ENCODE measurements at places on chromosomes 7 and 10.
A peak's percentile ranks its signal among the peaks of the same experiment; 100 is the strongest.

- no peak for DNase-seq
Observed at GRCh38 chr7:75608451-75609122, 116.5 kb downstream of the SPDYE5 start.

- no peak for DNase-seq
Observed at GRCh38 chr10:110834629-110835301, 37.0 kb upstream of the PDCD4 start.

DNA sequence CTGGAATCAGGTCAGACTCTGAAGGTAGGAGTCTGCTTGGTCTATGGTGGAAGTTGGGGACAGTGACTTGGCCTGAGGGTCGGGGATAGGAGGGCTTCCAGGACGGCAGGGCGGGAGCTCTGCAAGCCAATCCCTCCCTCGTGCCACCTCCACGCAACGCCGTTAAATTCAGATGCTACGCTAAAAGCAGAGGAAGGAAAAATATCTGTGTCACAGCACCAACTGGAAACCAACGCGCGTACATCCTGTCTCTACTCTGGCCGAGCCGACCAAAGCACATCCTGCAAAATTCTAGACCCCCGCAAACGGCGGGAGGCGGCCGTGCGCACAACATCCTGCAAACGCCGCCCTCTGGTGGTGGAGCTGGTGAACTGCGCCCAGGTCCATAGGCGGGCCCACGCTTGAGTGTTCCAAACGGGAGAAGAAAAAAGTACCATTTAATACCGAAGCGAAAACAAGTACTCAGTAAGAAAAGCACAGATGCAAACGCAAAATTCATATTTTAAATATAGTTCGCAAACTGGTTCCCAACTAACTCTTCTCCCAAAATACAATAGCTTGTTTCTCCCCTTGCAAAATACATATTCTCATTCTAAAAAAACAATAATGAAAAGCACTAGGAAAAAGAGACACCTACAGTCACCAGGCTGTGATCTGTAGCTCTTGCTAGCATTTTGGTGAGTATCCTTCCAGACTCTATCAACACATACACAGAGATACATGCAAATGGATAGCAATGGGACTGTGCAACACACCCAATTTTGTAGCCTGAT lies 45.7 kb upstream of the HSPA12A start:
- DNase-seq, result peak; percentile 81

- DNase-seq, result no peak
Observed at GRCh38 chr10:27099448-27099847, 846 bp downstream of the ANKRD26 start.

DNA sequence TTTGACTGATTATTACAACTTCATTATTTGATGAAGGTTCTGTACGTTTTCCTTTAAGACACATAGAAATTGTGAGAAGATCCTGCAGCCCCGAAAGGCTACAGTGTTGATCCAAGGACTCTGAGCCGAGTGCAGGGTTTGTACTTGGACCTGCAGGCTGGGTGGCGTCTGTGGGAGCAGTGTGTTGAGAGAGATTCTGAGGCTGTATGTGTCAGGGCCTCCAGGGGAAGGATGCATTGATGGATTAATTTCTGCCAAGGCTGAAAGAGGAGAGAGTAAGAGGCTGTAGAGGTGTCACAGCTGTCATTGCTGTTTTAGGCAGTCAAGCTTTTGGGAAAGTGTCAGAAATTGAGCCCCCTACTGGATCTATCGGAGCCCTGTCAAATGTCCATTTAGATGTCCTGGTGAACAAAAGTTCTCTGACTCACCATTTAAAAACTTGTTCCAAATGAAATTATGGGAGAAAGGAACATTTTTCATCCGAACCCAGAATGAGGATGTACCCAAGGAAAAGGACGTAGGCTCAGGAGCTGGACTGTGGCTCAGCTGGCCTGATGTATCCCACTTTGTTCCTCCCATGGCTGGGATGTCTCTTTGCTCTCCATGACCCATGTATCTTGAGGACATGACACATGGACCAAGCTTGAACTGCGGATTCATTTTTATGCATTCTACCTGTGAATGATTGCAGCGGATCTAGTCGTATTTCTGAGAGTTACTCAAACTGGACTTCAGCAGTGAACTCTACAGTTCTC lies 102.2 kb downstream of the TCF7L2 start:
- no peak for DNase-seq

- no peak for DNase-seq
Observed at GRCh38 chr10:98349508-98349922, 65.5 kb downstream of the PYROXD2 start.

DNA sequence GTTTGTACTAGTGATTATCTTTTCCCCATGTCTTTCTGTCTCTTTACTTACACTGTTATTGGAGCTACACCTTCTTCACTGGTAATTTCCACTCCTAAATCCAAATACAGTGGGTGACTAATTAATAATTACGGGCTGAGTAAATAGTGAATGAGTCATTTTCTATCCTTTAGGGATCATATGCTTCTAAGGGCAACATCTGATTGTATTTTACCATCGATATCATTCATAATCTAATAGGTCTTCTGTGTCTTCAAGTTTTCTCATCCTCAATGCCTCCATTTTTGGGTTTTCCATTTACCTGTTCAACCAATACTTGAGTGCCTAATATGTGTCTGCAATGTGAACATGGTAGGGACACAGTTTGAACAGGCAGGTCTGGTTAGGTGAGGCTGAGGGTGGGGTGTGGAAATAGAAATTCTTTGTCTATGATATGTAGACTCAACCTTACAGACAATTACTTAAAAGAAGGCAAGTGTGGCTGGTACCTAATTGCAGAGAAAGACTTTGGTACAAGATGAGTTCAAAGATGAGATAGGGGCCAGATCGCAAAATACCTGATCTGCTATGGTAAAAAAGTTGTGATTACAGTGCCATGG lies 5.9 kb upstream of the DHX32 start:
- no peak for DNase-seq

DNA sequence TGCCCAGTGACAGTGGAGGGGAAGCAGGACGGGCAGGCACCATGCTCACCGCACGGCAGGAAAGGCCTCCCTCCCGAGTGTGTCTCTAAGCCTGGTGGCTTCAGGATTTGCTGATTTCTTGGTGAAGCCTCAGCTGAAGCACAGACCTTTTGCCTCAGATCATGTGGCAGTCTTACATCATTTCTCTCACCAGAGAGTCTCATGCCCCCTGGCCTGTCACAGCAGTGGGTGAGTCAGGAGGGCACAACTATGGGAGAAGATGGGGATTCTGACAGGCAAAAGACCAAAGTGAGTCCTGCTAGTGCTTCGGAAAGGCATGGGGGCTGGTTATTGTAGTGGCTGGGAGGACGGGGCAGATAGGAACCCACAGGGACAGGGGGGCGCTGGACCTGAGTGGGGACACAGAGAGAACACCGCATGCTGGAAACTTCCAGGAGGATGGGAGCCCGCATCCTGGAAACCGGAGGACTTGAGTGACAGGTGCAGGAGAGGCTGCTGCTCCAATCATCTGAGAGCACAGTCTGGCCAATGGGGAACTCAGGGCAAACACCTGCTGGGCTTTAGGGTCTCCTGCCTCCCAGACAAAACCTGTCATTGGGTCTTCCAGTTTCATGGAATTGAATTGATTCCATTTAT lies 166.8 kb downstream of the ADARB2 start:
- no peak for DNase-seq

DNA sequence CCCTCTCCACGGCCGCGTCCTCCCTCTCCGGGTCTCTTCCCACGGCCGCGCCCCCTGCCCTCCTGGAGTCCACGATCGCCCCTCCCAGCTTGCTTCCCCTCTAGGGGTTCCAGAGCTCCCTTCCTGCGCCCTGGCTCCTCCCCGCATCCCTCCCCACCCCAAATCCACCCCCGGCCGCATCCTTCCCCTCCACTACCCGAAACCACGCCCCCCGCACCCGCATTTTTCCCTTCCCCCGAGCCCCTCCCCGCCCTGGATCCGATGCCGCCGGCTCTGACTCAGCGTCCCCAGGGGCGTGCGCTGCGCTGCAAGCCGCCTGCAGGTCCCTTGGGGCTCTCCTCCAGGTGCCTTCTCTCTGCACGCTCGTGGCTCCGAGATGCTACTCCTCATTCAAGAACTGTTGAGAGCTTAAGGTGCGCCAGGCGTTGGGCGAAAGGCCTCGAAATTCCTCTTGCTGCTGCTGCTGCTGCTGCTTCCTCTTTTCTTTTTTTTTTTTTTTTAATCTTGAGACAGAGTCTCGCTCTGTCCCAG lies 372 bp upstream of the TMEM130 start:
- peak; percentile 57 for DNase-seq

DNA sequence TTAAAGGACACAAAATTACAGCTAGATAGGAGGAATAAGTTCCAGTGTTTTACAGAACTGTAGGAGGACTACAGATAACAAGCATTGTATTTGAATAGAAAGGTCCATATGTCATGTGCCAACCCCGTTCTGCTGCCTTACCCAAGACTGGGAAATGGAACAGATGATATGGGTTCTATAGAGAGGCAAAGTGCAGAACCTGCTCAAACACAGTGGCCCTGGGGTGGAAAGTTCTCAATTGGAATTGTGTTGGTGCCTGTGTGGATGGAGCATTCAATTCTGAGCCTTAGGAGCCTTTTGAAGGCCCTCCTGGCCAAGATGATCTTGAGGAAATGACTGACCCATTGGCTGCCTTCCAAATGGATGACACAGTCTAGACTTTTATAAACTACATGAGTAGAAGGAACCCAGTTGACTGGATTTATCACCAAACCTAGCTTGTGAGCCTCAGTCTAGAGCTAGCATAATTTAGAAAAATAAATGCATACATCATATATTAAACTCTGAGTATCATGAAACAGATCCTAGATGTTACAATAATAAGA lies 4.1 kb upstream of the PRSS1 start:
- no peak for DNase-seq

- no peak for DNase-seq
Observed at GRCh38 chr10:7622969-7623368, 43.8 kb downstream of the ITIH5 start.

DNA sequence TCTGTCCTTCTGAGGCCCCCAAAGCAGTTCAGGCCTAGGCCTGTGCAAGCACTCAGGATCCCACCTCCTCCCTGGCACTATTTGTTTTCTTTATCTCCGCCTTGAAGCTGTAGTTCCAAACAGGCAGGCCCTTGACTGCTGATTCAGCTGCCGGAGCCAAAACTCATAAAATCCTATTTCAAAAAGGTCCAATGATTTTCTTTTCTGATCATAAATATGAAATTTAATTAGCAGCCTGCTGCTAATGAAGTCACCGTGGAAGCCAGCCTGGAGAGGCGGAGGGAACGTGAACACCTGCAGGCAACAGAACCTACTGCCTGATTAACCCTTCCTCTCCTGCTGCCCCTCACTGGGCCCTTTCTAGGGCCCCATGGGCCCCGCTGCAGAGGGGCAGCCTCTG lies 60.1 kb downstream of the CARD11 start:
- no peak for DNase-seq

DNA sequence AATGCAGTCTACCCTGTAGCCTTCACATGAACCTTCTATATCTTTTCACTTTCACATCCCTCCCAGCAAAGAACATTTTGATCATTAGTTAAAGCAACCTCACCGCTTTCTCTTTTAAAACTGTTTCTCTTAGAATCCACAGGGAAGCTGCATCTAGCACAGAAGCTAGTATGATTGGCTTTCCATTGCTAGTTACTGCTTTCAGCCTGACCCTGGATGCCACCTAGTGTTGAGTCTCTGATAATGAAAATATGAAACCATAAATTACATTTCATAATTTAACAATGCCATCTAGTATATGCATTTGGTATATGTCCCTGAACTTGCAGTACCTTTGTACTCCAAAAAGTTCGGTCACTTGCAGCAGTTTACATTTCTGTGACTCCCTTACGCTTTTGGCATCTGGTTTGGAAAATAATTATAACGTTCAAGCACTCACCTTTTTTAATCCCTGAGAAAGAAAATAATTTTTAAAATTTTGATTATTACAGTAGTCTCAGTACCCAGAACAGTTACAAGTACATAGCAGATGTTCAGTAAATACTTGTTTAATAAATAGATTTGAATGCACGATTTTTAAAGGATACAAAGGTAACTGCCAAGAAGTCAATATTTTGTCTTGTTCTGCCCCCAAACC lies 22.7 kb downstream of the CISD1 start:
- DNase-seq, result no peak

GRCh38 chr7:19798986-19799385 lies 25.6 kb upstream of the TMEM196 start:
- no peak for DNase-seq

- DNase-seq, result no peak
Observed at GRCh38 chr10:114917459-114917858, 20.5 kb upstream of the TRUB1 start.

- no peak for DNase-seq
Observed at GRCh38 chr7:71457846-71458590, 326.1 kb downstream of the GALNT17 start.

DNA sequence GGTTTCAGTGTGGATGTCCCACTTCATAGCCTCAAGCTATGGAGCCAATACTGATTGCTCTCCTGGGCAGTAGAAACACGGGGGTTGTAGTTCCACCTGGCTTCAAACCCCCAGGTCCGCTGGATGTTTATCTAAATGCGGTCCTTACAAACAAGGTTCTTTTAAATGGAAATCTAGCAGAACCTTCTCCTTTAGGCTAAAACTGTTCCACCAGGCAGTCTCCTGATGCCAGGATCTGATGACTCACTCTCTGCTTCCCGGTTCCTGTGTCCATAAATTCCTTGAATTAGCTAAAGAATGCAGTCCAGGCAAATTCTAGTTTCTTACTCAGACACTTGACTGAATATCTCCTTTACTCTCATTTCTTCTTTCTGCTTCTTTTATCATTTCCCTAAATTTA lies 108.4 kb upstream of the FAM3C start:
- DNase-seq, result no peak

- DNase-seq, result no peak
Observed at GRCh38 chr10:60236869-60237524, 152.7 kb downstream of the ANK3 start.

DNA sequence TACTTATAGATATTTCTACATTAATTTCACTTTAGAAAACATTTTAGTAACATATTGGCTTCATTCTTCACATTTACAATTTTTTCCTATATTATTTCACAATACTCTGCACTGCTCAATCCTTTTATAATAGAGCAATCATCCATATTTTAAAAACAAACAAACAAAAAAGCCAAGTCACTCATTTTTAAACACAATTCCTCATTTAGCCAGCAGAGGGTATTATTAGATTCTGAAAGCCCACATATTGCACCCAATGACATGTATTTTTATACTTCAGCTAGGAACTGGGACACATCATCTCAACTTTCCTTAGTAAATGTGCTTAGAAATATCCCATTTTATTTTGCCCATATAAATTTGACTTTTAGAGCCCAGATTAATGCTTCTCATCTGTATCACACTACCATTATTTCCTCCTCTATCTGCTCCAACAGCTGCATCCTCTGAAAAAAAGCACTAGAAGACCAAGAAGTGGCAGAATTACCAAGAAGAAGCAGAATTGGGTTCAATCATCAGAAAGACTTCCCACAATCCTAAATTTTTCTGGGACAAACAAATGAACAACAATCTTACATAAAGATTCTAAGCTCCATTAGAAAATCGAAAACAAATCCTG lies 29.5 kb downstream of the CTNNA3 start:
- DNase-seq, result no peak
